Activated T-cell treated with anti-CD3 and anti-CD28 coated beads, Interleukin-2, amount 50 U/mL, for 4 hours (primary cell): ENCODE measurements at places on chromosomes 13 and 19. TPM values are rescaled to one million over a fixed set of nuclear protein-coding genes. Genes with fewer than 3 reads are reported as not detected.

LRG1 gene
- 0.08 TPM for total RNA-seq

ZNF829 gene
- 5.2 TPM for total RNA-seq

KIR3DL2 gene
- total RNA-seq: 1.7 TPM

RASGRP4 gene
- total RNA-seq: 1.4 TPM

IL4I1 gene
- total RNA-seq: 52.7 TPM

IZUMO1 gene
- not detected for total RNA-seq

KLK7 gene
- total RNA-seq: not detected

CD33 gene
- 0.11 TPM for total RNA-seq

USHBP1 gene
- total RNA-seq: 0.19 TPM

NR2C2AP gene
- 57.9 TPM for total RNA-seq

LPAR6 gene
- total RNA-seq: 2.0 TPM

RGCC gene
- total RNA-seq: 185 TPM

GRCh38 chr13:106527826-106528225 is 7.6 kb downstream of the EFNB2 start:
- DNase-seq: no peak

- DNase-seq: no peak
Measured at GRCh38 chr19:6272411-6272791, 7.4 kb downstream of the MLLT1 start.

GRCh38 chr13:101098873-101099272 is 317.4 kb downstream of the NALCN start:
- no peak for DNase-seq

DNA sequence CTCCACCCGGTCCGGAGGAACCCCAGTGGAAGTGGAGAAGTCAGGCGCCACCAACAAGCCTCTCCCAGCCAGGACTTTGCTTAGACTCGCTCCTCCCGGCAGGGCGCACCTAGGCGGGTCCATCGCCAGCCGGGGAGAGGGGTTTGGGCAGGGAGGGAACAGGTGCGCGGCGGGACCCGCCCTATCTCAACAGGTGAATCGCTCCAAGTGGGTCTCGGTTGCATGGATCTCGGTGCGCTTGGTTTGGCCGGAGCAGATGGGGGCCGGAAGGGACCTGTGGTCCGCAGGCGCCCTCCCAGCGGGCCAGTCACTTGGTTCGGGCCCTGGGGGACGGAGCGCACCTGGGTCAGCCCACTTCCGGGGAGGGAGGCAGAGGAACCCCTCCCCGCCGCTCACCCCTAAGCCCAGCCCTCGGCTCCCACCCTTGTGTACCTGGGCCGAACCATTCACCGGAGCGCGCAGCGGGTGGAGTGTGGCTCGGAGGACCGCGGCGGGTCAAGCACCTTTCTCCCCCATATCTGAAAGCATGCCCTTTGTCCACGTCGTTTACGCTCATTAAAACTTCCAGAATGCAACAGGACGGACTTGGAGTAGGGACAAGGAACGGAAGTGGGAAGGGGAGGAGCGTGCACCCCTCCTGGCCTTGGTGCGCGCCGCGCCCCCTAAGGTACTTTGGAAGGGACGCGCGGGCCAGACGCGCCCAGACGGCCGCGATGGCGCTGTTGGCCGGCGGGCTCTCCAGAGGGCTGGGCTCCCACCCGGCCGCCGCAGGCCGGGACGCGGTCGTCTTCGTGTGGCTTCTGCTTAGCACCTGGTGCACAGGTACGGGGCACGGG is at the start of gene LSR:
Gene LSR, plus strand, starts transcription at position 693 of the 836 bp plus-strand sequence. Its CDS starts 21 bp downstream, at position 714.
- DNase-seq: peak; percentile 65

DNA sequence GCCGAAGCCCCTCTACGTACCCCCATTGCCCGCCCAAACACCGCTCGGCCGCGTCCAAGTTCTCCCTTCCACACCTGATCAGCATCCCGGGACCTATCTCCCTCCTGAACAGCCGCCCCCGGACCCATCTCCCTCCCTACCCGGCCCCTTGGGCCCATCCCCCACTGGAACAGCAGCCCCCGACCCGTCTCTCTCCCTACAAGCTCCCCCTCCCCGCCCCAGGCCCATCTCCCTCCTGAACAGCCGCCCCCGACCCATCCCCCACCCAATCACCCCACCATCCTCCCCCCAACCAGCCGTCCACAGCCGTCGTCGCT is 610 bp downstream of the ZSCAN1 start:
- no peak for DNase-seq

DNA sequence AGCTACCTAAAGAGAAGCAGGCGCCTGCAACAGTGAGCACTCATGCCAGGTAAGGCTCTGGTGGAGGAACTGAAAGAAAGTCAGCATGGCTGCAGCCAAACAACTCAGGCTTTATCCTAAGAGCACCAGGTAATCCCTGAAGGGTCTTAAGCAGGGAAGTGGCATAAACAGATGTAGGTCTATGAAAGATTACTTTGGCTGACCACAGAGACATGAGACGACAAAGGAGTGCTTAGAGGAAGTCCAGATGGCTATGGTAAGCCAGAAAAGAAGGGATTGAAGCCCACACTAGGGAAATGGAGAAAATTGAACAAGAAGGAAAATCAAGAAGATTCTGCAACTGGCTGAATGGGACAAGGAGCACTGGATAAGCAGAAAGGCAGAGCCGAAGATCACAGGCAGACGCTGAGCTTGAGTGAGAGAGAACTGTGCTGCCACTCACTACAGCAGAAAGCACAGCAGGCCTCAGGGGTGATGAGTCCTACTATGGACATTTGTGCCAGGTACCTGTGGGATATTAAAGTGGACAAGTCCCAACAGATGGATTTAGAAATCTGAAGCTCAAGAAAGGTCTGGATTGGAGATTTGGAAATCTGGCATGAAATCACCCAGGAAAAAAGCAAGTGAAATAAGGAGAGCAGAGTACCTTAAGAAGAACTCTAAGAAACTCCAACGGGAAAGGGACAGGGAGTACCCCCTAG is 4.2 kb downstream of the RCBTB1 start:
- DNase-seq: no peak

- no peak for DNase-seq
Measured at GRCh38 chr19:55596304-55596703, 3.0 kb downstream of the FIZ1 start.

GRCh38 chr19:35086455-35086854 is 29.2 kb upstream of the FXYD3 start:
- DNase-seq: no peak

DNA sequence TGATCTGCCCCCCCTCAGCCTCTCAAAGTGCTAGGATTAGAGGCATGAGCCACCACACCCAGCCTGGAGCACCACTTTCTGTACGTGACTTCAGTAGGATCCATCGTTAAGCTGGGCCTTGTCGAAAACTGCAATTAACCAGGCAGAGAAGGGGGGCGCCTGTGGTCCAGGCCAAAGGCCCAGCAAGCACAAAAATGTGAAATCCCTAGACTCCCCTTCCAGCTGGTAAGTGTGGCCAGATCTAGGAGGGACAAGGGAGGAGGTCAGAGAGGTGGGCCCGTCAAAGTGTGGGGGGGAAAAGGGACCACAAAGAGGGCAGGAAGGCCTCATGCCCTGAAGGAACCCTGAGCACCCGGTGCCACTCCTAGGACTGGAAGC is 13.8 kb downstream of the DDX39A start:
- no peak for DNase-seq

GRCh38 chr13:48494874-48495273 is 38.0 kb downstream of the RCBTB2 start:
- no peak for DNase-seq

DNA sequence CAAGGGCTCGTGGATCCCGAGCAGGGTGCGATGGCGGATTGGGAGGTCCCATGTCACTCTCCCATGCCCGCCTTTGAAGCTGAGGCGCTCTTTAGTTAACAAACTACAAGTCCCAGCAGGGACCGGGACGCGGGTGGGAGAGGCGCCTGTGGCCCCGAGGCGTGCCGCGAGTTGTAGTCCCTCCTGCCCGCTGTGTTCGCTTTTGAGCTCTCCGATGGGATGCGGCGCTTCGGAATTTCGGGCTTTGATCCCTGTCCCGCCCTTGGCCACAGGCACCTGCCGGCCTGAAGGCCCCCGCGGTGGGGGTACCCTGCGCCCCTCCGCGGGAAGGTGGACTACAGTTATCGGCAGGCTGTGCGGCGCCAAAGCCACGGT is 11.0 kb downstream of the CYTH2 start:
- no peak for DNase-seq

- no peak for DNase-seq
Measured at GRCh38 chr13:31733647-31734046, 5.7 kb upstream of the RXFP2 start.

DNA sequence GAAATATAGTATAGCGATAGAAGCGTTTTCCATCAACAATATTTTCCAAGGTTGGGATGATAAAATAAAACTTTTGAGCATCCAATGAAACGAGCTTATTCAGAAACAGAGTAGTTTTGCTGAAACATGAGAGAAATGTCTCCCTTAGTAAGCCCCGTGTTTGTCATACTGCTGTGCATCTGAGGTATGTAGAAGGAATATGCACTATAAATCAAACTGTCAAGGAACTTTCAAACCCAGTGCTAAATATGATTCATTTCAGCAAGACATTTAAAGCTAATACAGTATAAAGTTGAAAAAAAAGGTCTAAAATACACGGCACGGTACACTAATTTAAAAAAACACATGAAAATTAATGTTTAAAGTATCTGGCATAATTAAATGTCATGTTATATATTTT is 546.2 kb downstream of the SLITRK5 start:
- DNase-seq: no peak

- DNase-seq: peak; percentile 66
Measured at GRCh38 chr19:34364830-34365462, at the start of gene GPI. GPI (plus strand) TSS chr19:34365196; CDS start chr19:34365267, 71 bp downstream.

DNA sequence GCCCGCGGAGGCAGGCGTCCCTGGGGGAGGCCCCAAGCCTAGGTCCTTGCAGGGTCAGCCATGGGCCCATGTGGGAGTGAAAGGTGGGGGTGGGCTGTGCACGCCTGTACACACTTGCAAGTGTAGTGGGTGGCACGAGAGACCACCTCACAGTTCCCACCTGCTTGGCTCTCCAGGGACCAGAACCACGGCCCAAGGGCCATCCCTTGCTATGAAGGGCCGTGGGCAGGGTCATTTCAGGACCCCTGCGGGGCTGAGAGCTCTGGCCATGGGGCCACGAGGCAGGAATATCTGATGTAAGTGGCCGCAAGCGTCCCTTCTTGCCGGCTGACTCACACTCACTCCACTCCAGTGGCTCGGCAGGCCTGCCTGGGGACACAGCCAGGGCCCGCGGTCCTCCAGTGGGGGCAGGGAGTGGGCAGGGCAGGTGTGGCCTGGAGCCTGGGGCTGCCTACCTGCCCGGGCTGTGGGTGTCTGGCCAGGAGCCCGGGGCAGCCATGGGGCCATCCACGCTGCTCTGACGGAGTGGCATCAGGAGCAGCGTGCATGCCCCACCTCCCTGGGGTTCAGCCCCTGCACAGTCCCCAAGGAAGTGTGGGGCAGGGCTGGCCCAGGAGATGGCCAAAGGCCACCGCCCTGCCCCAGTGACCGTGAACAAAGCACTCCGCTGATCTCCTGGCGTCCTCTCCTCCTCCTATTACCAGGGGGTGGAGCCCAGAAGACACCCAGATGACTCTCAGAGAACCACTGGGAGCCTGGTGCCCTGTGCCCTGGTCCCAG is 8.6 kb upstream of the MKNK2 start:
- DNase-seq: no peak

GRCh38 chr19:48598996-48599700 is 7.4 kb upstream of the SPACA4 start:
- no peak for DNase-seq

DNA sequence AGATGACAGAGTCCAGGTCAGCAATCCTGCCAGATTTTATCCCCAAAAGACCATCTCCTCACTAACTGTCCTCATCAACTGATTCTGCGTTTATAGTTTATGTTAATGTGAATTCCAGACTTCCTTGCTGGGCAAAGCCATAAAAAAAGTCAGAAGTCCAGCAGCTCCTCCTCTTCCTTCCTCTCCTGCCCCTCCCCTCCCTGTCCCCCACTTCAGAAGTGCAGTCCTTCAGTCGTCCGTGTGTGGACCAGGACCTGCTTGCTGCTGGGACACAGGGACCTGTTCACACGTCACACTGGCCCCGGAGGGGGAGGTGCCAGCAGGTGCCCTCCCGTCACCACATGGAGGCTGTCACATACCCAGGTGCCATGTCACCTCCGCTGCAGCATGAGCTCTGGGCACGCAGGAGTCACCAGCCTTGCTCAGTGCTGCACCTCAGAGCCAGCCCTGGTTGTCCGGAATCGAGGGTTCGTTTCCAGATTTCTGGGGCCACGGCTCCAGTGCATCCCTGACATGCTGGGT is 4.0 kb upstream of the MCF2L start:
- DNase-seq: no peak

DNA sequence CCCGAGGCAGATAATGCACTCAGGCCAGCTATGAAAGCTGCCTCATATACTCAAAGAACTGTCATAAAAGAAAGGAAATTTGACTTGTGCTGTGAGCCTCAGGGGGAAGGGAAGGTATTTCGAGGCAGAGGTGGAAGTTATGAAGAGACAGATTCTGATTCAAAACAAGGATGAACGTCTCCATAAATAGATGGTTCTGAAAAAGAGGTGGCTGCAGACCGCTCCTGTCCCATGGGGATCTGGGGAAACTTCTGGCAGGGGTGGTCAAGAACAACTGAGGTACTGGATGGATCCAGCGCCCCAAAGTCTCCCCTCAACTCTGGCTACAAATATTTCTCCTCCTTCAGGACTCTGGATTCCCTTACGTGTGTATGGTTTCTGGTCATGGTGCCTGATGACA is 168.1 kb upstream of the IRS2 start:
- no peak for DNase-seq

GRCh38 chr19:46198756-46199155 is 30.8 kb upstream of the IGFL1 start:
- DNase-seq: no peak

DNA sequence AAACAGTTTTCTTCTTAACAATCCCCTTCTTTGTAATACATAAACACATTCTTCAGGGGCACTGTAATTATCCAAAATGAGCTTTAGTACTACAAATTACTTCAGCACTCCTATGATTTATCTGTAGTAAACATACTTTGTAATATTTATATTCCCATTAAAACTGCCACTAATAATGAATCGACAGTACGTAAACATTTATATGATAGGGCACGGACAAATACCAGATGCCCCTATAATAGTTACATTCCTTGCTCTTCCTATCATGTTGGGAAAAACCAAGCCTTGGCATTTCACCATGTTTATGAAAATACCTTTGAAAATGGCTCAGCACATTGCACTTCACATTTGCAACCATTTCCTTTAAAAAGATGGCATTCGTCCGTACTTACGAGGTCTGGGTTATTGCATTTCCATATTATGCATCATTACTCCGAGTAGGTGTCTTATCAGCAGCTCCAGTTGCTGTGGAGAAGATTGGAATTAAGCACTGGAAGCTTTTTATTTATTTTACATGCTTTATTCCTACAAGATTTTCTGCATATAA is 1043.4 kb downstream of the DIAPH3 start:
- no peak for DNase-seq

GRCh38 chr13:87376081-87376480 is 295.1 kb upstream of the SLITRK5 start:
- DNase-seq: no peak

GRCh38 chr13:114048443-114048842 is 74.6 kb upstream of the C13orf46 start:
- DNase-seq: no peak
